Activated naive CD8-positive, alpha-beta T cell treated with anti-CD3 and anti-CD28 coated beads, Interleukin-2, amount 50 U/mL, for 16 hours (primary cell): ENCODE measurements at places on chromosomes 1 and 21.

DNA sequence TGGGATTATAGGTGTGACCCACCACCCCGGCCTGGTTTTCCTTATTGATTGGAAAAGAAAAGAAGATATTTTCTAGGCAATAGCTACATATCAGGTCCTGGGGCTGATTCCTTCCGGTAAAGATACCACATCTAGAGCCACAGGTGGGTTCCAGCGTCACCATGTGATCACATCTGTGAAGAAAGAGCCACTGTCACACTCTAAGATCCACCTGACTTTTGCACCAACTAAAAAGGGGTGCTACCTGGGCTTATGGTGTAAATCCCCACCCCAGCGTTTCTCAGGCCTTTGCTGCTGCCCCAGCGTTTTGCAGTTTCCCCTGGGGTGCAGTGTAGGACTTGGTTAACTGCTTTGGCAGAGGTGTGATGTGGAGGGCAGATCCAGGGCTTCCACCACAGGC is 22.3 kb upstream of the PDE9A start:
- no peak for DNase-seq

- no peak for DNase-seq
Observed at GRCh38 chr1:212053993-212054392, 18.4 kb downstream of the DTL start.

- no peak for DNase-seq
Observed at GRCh38 chr1:172585348-172585747, 52.4 kb downstream of the SUCO start.

- no peak for DNase-seq
Observed at GRCh38 chr21:29351691-29352090, 53.0 kb downstream of the BACH1 start.

GRCh38 chr1:92346866-92347640 is 48.2 kb downstream of the RPAP2 start:
- DNase-seq = no peak

DNA sequence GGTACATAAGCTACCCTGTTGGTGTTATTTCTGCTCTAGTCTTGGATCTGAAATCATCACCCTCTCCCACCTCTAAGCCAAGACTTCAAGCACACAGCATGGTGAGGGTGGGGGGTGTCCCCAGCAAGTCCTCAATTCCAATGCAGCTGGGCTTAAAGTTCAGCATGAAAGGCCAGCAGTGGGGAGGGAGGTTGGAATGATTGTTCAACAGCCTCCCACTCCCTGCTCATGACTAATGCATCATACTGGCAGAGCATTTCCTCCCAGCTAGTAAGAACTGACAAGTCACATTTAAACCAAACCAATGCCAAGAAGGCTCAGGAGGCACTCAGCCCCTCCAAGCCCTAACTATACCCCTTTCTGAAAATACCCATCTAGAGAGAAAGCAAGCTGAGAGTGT is 50.1 kb downstream of the TIAM1 start:
- DNase-seq = peak; percentile 20

GRCh38 chr1:113871597-113872113 is at the start of gene PTPN22:
Gene PTPN22, minus strand, starts transcription at chr1:113871712.
- peak; percentile 55 for DNase-seq

DNA sequence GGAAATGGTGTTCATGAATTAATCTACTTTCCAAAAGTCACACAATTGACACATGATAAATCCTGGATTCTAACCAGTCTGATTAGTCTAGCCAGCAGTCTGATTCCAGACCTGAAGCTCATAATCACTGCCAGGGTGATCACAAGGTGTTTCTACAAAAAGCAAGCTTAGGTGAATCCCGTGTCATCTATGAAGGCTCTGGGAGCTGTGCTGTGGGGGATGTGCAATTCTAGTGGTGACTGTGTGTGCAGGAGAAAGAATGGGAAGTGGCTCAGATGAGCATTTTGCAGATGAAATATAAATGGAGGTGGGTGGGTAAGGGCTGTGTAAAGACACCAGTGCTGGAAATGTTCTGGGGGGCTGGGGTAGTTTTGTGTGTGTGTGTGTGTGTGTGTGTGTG is 1.8 kb upstream of the NPPB start:
- DNase-seq = no peak

DNA sequence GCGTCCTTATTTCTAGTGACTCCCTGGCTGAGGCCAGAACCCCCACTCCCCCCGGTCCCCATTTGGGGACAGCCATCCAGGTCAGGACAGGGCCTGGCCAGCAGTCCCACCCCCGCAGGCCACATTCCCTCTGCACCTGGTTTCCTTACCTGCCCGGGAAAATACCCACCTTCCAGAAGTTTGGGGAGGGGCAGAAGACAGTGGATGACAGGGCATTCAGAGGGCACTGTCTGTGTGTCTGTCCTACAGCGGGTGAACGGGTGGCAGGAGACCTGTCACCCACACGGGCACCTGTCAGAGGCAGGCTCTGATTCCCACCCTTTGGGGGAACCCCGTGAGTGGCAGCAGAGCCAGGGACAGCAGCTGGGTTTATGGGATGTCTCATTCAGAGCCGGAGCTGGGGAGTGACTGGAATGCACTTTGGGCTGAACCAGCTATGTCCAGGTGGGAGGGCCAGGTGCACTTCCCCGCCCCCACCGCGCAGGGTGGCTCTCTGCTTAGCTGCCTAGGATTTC is 2.0 kb downstream of the ARHGEF16 start:
- no peak for DNase-seq

DNA sequence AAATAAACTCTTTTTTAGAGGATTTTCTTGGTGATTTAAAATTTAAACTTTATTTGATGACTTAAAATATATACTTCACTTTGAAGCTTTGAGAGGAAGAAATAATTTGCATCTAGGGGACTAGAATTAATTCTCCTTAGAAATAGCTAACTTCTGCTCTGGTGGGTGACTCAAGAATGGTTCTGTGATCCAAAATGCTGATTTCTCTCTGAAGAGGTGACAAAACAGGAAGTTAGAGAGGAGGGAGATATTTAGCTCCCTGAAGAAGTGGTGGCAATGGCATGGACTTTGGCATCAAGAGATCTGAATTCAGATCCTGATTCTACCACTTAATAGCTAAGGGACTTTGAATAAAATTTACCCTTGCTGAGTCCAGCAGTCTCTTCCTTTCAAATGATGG is 125.8 kb upstream of the ATP1B1 start:
- DNase-seq = no peak

- DNase-seq = no peak
Observed at GRCh38 chr1:206693592-206693991, 8.9 kb downstream of the MAPKAPK2 start.

- no peak for DNase-seq
Observed at GRCh38 chr1:29290414-29290985, 54.2 kb downstream of the PTPRU start.

DNA sequence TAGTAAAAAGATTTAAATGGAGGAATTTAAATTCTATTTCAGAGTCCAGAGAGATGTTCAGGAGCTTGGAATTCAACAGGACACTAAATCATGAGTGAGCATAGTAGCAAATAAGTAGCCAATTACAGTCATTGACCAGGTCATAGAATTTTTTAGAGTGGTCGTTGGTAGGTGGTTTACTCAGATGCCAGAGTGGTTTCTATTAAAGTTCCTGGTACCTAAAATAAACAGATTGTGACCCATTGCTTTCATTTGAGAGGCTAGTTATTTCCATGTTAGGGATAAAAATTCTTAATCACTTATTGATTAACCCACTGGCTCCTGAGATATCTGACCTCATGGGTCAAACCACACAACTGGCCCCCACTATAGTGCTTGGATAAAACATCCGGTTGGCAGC is 201.3 kb downstream of the ASTN1 start:
- DNase-seq = no peak

DNA sequence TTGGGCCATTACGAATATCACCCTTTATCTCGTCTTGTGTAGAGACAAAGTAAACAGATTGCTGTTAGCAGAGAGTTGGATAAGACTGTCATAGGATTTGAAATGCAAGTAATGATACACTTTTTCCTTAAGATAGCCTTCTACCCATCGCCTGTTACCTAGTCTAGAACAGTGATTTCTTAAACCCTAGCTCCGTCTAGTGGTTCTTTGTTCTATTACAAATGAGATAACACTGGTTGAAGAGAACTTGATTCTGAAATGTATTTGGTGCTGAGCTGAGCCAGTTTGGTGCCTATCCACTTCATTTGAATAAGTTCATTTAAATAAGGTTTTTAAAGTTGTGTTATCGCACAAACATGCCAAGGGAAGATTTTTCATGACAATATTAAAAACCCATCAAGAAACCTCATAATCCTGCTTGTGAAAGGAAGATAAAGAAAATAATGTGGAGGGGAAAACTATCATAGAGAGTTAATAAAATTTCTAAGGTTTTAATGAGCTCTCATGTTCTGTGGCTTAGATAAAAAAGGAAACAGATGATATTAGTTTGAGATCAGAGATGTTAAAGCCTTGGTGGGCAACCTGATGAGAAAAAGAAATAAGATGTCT is 1.5 kb upstream of the KCNH1 start:
- no peak for DNase-seq

GRCh38 chr1:23791516-23792047 is 637 bp downstream of the LYPLA2 start:
- no peak for DNase-seq

- no peak for DNase-seq
Observed at GRCh38 chr1:8839990-8840389, 22.6 kb upstream of the RERE start.
